ENCODE measurements at places on chromosomes 7 and 10.

GRCh38 chr10:101772017-101772894 is 3.7 kb downstream of the FGF8 start:
- DNase-seq, result no peak

- DNase-seq, result no peak
Measured at GRCh38 chr7:65449505-65449852, 75.8 kb downstream of the ZNF92 start.

GRCh38 chr10:110260746-110261477 is 43.8 kb downstream of the SMNDC1 start:
- no peak for DNase-seq

DNA sequence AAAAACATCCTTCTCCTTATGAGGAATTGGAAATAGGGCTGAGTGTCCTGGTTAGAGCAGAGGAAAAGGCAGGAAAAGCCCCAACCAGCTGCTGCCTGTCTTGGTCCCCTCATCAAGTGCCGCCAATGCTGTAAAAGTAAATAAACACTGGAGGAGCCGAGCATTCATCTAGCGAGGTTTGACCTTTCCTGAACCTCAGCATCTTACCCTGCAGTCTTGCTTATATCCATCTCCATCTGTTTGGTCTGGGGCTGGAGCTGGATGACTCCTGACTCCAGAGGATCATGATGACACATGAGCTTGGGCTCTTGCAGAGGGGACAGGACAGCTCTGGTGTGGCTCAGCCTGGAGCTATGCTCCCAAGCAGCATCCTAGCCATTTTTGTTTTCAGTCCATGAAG is 501.1 kb downstream of the TNS3 start:
- no peak for DNase-seq

DNA sequence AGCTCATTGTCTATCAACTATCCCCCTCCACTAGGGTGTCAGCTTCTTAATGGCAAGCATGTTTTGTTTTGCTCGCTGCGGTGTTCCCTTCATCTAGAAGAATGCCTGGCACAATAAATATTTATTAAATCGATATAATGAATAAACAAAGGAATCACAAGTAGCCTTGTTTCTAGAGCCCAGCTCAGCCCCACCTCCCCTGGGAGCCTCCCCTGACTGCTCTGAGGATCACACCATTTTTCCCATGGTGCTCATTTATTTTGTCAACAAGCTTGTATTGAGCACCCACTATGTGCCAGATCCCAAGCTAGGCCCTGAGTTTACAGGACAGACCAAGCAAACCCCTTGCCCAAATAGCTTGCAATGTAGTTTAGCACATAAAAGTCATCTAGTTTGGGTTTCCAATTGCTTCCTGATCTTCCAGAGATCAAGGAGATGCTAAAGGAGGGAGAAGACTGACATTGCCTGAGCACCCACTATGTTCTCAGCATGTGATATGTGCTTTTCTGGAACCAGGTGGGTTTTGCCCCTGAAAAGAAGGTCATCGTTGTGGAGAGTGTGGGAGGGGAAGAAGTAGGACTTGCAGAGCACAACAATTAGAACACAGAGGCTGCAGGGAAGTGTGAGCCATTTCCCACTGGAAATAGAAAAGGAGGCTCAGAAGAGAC is 42.3 kb upstream of the GPAM start:
- DNase-seq, result no peak

DNA sequence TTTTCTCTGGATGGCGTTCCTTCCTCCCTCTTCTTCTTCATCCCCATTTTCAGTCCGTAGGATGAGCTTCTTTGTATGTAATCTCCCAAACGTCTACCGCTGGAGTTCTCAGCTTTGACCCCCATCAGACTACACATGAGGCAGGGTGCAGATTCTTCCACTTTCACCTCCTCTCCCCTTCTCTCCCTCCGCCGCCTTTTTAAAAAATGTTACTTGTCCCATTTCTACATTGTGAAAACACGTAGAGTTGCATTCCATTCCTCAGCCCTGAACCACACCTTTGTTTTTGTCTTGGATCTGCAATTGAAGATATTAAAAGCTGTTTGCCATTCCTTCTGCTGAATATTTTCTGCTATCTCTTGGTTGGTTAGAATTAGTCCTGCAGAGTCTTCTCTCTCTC is 6.2 kb downstream of the ADIRF start:
- DNase-seq, result no peak

GRCh38 chr7:36082910-36083309 is 70.1 kb upstream of the EEPD1 start:
- peak; percentile 29 for DNase-seq

DNA sequence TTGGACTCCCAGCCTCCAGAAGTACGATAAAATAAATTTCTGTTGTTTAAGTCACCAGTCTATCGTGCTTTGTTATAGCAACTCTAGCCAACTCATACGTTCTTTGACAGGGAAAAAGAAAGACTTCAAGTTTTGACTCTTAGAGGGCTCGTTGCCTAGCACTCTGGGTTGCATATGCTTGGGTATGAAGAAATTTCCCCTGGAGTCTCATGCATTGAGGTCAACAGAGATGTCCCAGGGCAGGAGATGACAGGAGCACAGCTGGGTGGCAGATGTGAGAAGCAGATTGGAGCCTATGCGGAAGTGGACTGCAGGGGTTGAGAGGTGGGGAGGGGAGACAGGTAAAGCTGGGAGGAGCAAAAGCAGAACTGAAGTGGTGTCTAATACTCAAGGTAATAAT is 63.3 kb upstream of the JAZF1 start:
- no peak for DNase-seq

DNA sequence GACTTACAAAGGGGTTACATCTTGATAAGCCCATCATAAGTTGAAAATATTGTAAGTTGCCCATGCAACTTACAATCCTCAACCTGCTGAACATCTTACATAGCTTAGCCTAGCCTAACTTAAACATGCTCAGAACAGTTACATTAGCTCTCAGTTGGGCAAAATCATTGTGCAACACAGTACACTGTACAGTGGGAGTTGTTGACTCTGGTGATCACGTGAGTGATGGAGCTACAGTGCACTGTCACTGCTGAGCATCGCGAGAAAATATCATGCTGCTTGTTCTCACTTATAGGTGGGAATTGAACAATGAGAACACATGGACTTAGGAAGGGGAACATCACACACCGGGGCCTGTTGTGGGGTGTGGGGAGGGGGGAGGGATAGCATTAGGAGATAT is 214.9 kb upstream of the ZMIZ1 start:
- no peak for DNase-seq

DNA sequence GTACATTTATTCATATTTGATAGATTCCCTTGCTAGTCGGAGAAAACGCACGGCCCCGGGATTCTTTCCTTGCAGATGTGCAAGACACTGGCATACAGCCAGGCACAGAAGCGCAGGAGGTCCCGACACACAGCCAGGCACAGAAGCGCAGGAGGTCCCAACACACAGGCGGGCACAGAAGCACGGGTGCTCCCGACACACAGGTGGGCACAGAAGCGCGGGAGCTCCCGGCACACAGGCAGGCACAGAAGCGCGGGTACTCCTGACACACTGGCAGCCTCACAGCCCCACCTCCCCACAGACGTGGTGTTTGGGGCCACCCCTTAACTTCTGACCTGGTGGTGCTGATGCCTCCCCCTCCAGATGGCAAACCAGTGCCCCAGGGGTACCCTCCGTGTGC is 237.3 kb downstream of the ZMYND11 start:
- DNase-seq, result no peak

DNA sequence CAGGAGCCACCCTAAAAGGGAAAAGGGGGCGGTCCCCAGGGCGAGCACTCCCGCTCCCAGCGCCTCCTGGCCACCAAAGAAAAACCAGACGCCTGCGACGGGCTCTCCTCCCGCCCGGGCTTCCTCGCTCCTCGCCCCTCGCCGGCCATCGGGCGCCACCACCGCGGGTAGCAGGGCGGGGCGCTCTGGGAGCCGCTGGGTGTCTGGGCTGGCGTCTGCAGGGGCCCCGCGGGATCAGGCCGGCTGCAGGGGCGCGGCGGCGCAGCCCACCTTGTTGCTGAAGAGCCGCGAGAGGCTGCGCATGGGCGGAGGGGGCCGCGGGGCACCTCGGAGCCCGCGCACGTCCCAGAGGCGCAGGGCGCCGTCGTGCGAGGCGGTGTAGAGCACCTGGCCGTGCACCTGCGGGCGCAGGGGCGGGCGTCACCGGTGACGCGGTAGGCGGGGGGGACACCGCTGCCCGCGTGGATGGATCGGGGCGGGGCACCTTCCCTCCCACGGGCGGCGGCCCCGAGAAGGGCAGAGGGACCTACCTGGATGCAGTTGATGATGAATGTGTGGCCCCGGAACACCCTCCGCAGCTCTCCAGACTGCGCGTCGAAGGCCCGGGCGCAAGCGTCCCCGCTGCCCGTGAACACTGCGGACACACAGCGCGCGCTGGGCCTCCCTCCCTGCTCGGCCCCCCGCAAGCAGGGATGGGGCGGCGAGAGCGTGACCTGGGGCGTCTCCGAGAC is 28.3 kb downstream of the WDR86 start:
- DNase-seq, result no peak

DNA sequence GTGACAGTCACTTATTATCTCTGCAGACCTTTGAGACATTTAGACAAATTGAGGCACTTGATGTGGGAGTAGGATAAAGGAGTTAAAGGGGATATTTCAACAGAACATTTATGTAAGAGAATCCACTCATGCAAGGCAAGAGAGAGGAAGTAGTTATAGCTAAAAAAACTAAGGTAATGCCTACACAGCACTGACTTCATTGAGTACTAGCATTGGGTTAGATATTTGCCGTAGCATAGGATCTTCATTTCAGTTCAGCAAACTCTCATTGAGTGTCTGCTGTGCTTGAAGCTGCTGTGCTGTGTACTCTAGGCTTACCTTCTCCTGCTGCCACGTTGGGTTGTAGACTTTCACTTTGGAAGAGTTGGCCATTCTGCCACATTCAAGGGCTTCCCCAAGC is 10.5 kb upstream of the ENTPD1 start:
- no peak for DNase-seq

Measured in K562 (cell line).